CD4-positive, CD25-positive, alpha-beta regulatory T cell (primary cell): ENCODE measurements at places on chromosomes 3 and 15. TPM values are rescaled to one million over a fixed set of nuclear protein-coding genes. Genes with fewer than 3 reads are reported as not detected.

The LMAN1L gene
- polyA plus RNA-seq: not detected

GRCh38 chr15:70240082-70240481 lies 142.4 kb upstream of the TLE3 start:
- no peak for DNase-seq

GRCh38 chr3:189490749-189491148 lies 140.4 kb upstream of the TP63 start:
- no peak for DNase-seq

GRCh38 chr3:105610473-105610872 lies 243.8 kb downstream of the ALCAM start:
- DNase-seq: no peak

DNA sequence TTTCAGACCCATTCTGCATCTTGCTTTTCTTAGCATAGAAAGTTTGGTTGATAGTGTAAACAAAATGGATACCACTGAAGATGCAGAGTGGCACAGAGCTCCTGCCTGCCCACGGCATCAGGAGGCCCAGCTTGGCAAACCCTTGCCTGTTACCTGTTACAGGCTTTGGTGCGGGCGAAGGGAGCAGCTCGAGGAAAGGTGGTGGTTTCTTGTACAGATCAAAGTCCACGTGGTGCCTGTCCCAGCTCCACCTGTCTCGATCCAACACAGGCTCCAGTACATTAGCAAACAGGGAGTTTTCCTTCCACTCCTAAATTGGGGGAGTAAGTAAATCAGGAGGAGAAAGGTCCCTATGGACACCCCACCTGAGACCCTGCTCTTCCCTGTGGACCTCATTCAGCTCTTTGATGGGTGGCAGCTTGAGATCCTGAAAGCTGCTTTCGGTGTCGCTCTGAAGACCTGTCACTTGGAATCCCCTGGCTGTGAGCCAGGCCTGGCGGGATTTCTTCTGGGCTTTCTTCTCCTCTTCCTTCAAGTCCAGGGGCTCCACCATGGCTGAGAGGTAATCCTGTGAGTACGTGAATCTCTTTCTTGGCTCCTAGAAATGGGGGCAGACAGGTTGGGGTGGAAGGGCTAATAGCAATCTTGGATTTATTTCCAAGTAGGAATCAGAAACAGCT lies 35.7 kb downstream of the ACAD9 start:
- no peak for DNase-seq

DNA sequence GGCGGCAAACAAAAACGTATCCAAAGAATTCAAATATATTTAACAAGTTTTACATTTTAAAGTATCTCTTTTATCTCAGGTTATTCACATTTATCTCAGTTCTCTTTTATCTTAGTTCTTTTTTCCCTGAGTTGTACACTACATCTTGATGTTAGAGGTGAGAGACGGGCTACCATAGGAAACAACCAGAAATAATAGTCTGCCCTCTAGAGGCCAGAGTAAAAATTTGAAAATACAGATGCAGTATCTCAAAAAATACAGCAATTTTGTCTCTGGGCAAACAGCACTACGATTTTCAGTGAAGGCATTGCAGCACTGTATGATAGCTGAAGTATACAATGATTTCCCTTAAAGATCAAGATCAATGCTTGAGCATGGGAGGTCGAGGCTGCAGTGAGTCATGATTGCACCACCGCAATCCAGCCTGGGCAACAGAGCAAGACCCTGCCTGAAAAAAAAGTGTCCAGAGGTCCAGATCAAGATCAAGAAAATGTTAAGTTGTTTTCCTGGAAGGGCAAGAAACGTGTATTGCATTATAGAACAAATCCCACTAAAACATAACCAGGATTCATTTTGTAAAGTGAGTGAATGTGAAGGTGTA lies 82.6 kb upstream of the ATP11B start:
- DNase-seq: peak; percentile 36

DNA sequence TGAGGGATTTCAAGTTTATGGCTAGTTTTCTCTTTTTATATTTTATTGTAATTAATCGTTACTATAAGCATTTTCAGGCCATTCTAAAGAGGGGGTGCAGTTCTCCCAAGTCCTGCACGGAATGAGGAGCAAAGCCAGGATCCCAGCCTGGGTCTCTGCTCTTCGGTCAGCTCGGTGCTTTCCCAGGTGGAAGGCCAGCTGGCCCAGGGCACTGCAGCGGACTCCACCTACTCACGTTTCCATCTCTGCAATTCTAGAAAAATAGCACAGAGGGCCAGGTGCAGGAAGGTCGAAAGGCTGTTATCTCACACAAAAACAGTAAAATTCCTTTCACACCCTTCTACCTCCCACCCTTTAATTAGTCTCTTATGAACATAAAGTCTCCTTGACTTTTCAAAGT lies 59.5 kb upstream of the HES1 start:
- DNase-seq: no peak

DNA sequence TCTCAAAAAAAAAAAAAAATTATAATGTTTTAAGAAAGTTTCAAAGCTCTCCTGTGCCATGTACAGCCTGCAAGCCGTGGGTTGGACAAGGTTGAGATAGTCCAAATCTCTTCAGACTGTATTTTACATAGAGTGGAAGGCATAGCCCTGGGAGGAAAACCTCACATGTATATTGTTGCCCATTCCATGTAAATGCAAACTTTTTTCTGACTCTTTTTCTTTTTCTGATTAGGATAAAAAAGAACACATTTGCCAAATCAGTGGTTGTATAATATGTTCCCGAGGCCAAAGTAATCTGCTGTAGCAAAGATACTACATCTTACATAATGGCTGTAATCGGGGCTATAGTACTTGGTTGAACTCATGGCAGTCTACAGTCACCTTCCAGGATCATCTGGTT lies 35.7 kb upstream of the UBL7 start:
- DNase-seq: no peak

GRCh38 chr3:186790261-186790981 lies 7.0 kb downstream of the EIF4A2 start:
- peak; percentile 10 for DNase-seq

- DNase-seq: no peak
These were observed 50.0 kb downstream of the MGLL start for GRCh38 chr3:127772273-127772672.

GRCh38 chr3:11757929-11758328 lies 88.8 kb downstream of the TAMM41 start:
- DNase-seq: no peak

- DNase-seq: no peak
These were observed 230.0 kb upstream of the CNTN3 start for GRCh38 chr3:74844428-74844827.

GRCh38 chr15:55564347-55565145 lies 23.6 kb downstream of the PYGO1 start:
- no peak for DNase-seq

DNA sequence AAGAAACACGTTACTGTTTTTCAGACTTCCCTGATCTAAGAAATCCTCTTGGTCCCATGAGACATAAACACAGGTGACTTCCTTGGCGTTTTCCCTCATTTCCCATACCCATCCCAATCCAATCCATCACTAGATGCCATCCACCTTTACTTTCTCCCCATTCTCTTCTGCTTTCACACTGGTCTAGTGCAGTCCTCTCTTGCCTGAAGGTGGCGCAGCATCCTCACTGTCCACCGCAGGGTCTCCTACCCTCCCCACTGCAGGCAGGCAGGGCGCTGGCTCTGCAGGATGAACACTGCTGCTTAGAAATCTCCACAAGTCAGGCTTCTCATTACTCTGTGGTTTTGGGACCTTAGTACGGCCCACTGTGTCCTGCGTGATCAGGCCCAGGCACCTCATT lies 58.2 kb downstream of the RAB7A start:
- DNase-seq: no peak
